G401 (cell line): ENCODE measurements at places on chromosomes 4 and X. TPM values are rescaled to one million over a fixed set of nuclear protein-coding genes. Genes with fewer than 3 reads are reported as not detected.

DNA sequence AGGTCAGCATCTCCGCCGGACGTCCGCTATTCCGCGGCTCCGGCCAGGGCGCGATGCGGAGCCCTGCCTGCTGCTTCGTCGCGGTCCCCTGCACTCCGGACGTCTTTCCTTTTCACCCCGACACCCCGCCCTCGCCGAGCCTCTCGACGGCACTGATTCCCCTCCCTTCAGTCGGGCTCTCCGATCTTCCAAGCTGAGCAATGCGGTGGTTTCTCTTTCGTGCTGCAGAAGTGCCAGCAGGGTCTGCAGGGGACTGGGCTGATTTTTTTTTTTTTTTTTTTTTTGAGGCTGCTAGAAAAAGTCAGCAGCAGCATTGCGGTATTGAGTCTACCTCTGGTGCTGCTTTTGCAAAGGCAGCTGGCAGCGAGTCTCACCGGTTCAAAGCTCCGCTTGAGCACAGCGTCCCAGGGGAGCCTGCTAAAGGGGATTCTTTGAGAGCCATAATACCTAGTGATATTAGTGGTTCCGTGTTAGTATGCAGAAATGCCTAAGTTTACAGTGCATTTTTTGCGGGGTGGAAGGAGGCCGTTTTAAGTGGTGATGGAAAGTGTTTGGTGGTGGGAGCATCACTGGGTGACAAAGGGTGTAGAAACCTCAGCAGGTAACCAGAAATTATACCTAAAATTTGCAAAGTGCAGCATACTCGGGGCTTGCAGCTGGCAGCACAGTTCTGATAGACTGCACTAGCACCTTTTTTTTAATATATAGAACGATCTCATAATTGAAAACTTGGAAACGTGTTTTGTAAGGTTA, 969 bp downstream of the STIM2 start:
- peak; percentile 65 for DNase-seq

The GABRG1 gene
- total RNA-seq: not detected in 2 replicates

GRCh38 chrX:150058728-150059127, 120.4 kb upstream of the EOLA2 start:
- DNase-seq: no peak

DNA sequence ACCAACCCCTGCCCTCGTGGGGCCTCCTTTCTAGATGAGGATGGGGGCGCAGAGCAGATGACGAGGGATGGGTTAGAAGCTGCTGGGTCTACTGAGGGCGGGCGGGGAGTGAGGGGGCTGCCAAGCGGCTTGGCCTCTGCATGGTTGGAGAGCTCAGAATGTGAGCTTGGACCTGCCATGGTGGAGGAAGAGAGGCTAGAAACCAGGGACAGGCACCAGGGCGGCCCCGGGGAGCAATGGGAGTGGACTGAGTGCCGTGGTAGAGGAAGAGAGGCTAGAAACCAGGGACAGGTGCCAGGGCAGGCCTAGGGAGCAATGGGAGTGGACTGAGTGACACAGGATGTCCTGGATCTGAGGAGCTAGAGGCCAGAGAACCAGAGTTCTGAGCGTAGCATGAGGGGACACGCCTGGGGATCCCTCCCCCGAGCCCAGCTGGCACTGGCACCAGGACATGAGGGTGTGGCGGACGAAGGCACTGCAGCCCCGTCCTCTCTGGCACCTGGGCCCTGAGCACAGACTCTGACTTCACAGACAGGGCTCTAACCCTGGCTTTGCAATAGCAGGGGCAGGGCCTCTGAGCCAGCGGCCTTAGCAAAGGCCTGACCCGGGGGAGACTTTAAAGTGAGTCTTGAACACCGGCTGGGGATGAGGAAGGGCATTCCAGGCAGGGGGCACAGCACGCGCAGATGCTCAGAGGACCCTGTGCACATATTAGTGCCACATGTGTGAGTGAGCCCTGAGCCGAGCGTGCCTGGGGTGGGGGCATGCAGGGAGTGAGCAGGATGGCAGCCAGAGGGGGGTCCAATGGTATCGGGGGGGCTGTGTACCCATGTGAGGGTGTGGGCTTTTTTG, 214.0 kb upstream of the PSAPL1 start:
- no peak for DNase-seq

The TRIML2 gene
- total RNA-seq: not detected in 2 replicates
